ENCODE measurements at places on chromosomes 7 and 10. TPM values are rescaled to one million over a fixed set of nuclear protein-coding genes. Genes with fewer than 3 reads are reported as not detected.

- no peaks in the 10 kb centered on the region for H3K27me3 ChIP-seq
- H3K4me1 ChIP-seq, result no peaks in the 10 kb centered on the region
- no peaks in the 10 kb centered on the region for H3K36me3 ChIP-seq
- H3K27ac ChIP-seq, result no peak overlapping the region
- H3K4me3 ChIP-seq, result no peak overlapping the region
These were observed 104.0 kb downstream of the PON1 start for GRCh38 chr7:95220328-95220727.

DNA sequence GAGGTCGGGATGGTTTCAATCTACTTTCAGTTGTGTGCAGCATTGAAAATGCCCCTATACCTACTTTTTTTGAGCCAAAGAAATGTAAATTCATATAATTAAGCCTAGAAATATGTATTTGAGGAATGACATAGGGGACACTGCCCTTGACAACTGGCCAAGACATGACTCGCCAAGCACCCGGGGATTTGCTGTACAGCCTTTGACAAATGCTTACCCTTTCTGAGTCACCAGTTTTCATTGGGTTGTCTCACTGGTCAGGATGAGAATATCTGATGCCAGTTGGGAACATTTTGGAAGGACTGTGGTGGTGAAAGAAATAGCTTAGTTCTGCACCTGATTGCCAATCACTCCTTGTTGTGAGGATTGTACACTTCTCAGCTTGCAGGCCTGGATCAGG lies 166.8 kb upstream of the HABP2 start:
- no peak for DNase-seq
- H3K27ac ChIP-seq, result peak overlapping the region; percentile 57
- no peaks in the 10 kb centered on the region for H3K4me1 ChIP-seq

DNA sequence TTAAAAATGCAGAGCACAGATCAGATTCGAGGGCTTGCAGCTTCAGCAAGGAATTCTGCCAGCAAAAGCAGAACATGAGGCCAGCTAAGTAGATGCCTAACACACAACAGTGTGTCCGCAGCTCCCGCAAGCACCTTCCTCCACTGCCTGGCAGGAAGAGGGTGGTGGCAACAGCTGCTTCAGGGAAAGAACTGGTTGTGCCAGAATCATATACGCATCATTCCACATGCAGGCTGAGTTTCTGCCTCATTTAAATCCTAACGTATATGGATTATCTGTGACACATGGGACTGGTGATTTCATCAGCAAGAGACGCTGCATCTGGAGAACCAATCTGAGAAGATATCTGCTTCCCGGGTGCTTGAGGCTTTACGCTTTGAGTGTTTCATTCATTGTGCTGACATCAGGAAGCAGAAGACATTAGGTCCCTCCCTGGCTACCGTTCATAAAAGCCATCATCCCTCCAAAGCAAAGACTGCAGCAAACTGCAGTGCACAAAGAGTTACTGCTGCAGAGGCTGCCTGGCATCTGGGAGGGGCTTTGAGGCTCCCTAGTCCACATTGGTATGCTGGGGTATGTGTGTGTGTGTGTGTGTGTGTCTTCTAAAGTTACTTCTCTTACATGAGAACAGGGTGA lies 78.8 kb downstream of the FAM13C start:
- H3K36me3 ChIP-seq, result no peaks in the 10 kb centered on the region
- H3K4me3 ChIP-seq, result no peak overlapping the region
- DNase-seq, result no peak

GRCh38 chr10:86336341-86336740 lies 30.3 kb downstream of the GRID1 start:
- DNase-seq, result no peak
- no peaks in the 10 kb centered on the region for H3K36me3 ChIP-seq
- H3K27ac ChIP-seq, result no peak overlapping the region
- H3K4me1 ChIP-seq, result no peaks in the 10 kb centered on the region
- no peaks in the 10 kb centered on the region for H3K27me3 ChIP-seq

GRCh38 chr10:129123428-129123827 lies 343.6 kb upstream of the MGMT start:
- DNase-seq, result no peak
- no peak overlapping the region for H3K27ac ChIP-seq
- H3K36me3 ChIP-seq, result no peaks in the 10 kb centered on the region
- no peaks in the 10 kb centered on the region for H3K4me1 ChIP-seq
- no peaks in the 10 kb centered on the region for H3K27me3 ChIP-seq

DNA sequence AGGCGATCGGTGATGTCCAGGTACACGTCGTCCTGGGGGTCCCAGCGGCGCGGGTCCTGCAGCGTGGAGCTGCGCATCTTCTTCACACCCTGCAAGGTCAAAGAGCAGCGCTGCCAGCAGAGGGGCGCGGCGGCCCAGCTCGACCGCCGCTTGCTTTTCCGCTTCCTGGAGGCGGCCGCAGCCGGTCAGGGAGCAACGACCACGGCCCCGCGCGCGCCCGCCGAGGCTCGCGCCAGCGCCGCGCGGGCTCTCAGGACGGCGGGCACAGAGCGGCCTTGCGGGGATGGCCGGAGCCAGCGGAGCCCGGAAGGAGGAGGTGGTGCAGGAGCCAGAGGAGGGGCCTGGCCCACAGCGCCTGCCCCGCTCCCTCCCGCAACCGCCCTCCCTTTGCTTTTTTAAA lies 76.4 kb upstream of the CDC14C start:
- no peaks in the 10 kb centered on the region for H3K27me3 ChIP-seq
- no peak overlapping the region for H3K27ac ChIP-seq

DNA sequence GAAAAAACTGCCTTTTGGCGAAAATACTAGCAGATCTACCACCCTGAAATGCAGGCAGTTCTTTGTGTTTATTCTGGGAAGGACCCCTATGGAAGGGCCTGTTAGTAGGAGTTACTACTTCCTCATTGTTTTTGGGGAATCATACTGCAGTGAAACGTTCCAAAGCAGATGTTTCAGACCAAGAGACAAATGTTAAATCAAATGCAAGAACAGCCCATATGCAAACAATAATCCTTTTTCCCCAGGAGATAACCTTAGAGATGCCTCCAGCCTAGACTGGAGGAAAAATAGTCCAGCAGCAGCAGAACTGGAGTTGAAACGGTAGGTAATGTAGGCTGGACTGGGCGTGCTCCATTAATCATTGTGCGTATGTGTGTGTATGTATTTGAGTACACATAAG lies 65.9 kb upstream of the VWDE start:
- no peaks in the 10 kb centered on the region for H3K36me3 ChIP-seq
- no peak overlapping the region for H3K27ac ChIP-seq
- no peaks in the 10 kb centered on the region for H3K27me3 ChIP-seq

DNA sequence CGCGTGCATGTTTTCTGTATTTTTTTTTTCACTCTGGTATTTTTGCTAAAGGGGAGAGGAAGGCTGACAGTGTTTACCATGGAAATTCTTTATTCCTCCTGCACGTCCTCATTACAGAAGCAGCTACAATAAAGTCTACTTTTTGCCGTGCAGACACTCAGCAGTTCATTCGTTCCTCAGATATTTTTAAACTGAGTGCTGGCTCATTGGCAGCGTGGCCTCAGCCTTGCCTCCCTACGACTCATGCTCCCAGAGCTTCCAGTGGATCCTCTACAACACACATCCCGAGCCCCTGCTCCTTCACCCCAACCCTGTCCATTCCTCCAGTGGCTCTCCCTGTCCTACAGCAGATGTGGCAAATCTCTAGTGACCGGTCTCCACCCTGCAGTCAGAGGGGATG lies 239.2 kb upstream of the ZMIZ1 start:
- DNase-seq, result no peak
- no peaks in the 10 kb centered on the region for H3K36me3 ChIP-seq
- no peak overlapping the region for H3K4me3 ChIP-seq
- H3K27me3 ChIP-seq, result no peaks in the 10 kb centered on the region
- no peaks in the 10 kb centered on the region for H3K4me1 ChIP-seq

GRCh38 chr10:24908793-24909423 lies 43.5 kb downstream of the PRTFDC1 start:
- DNase-seq, result no peak

DNA sequence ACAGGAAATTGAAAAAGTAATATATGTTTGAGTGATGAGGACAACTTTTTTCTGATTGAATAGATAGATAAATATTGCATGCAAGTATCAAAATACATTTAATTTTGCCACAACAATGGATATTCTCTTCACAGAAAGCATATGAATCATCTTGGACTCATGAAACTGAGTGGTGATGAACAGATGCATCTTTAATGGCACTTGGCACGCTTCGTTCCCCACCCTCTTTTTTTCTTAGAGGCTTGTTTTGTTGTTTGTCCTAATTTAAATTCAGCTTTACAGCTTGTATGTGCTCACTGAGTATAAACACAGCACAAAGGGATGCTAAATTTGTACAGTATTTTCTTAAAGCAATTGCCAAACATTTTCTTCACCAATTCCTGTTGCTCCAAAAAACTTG lies 145.0 kb upstream of the YAE1 start:
- no peaks in the 10 kb centered on the region for H3K36me3 ChIP-seq
- no peak overlapping the region for H3K27ac ChIP-seq
- no peaks in the 10 kb centered on the region for H3K27me3 ChIP-seq
- H3K4me1 ChIP-seq, result no peaks in the 10 kb centered on the region

DNA sequence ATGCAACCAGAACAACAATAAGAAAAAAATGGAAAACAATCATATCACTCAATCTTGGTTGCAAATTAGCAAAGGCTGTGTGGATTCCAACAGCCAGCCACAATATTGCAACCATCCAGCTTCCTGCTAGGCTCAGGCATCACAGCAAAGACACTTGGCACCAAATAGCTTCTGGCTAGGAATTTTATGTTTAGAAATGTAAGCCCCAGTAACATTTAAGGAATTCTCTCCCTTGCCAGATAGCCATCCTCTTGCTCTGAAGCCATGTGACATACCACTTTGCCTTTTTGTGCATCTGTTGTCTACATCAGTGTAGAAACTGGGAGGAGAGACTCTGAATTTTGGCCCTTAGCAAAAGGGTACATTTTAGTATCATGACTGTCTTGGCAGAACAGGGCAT lies 22.2 kb downstream of the MKX start:
- no peak for DNase-seq
- no peaks in the 10 kb centered on the region for H3K36me3 ChIP-seq
- H3K4me3 ChIP-seq, result no peak overlapping the region
- no peak overlapping the region for H3K27ac ChIP-seq
- H3K4me1 ChIP-seq, result no peaks in the 10 kb centered on the region

DNA sequence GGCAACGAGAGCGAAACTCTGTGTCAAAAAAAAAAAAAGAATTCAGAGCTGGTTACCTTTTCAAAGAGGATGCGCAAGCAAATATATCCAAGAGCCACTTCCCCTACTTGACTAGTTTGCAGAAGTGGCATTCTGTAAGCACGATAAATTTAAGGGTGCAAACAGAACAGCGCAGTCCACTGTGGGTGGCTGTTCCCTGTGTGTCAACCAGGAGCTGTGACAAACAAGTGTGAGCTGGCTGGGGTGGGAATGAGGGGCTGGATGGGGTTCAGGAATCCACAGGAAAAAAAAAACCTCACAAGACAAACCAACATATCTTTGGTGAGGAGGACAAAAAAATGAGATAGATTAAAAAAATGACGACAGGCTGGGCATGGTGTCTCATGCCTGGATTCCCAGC lies 15.9 kb downstream of the GUSB start:
- no peak for DNase-seq
- no peak overlapping the region for H3K4me3 ChIP-seq
- H3K27me3 ChIP-seq, result no peaks in the 10 kb centered on the region
- H3K27ac ChIP-seq, result no peak overlapping the region
- H3K4me1 ChIP-seq, result no peaks in the 10 kb centered on the region
- no peaks in the 10 kb centered on the region for H3K36me3 ChIP-seq

GRCh38 chr10:97150013-97150595 lies 35.7 kb downstream of the SLIT1 start:
- no peak for DNase-seq
- no peaks in the 10 kb centered on the region for H3K27me3 ChIP-seq
- no peak overlapping the region for H3K4me3 ChIP-seq
- H3K27ac ChIP-seq, result no peak overlapping the region

Gene MKI67
- total RNA-seq, result 16.9 TPM

Gene ANXA11
- total RNA-seq, result 39.5 TPM

Data from uterus (tissue), 4 donors.